ENCODE measurements at places on chromosomes 7 and 10.

DNA sequence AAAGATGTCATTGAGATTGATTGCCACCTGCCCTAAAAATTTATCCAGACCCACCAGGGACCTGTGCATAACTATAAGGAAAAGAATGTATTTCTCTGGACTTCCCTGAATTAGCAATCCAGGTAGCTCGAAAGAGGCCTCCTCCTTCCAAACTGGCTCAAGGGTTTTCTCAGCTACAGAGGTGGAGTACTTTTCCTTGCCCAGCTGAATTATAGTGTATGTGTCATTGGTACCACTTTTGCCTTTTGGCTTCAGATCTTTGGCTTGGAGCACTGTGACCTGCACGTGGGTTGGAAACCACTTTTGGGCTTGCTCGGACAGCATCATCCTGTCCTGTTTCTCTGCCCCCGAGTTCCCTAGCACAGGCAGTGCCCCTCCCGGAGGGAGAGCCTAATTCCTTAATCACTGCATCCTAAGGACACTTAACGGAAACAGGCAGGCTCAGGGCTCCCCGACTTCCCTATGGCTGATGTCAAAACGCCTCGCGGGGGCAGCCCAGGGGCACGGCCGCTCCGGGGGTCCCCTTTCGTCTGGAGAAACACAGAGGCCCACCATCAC, 825 bp downstream of the RAB11FIP2 start:
- DNase-seq: peak; percentile 21

DNA sequence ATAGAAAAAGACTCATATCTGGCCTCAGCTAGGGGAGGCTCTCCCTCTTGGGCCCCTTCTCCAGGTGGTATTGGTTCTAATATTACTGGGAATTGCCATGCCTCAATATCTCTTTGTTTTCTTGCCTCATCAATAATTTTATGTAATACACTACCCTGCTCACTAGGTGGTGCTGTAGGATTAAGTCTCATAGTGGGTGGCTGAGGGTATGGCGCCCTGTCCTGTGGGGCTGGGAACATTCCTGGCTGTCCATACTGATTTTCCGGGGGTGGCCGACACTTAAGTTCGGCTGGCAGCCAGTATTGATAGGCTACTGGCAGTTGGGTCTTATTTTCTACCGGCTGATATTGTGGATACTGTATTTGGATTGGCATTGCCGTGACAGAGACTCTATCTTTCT, 9.0 kb upstream of the TAS2R3 start:
- DNase-seq: no peak

GRCh38 chr7:27303026-27303425, 60.4 kb downstream of the EVX1 start:
- DNase-seq: no peak

- no peak for DNase-seq
These were observed 646 bp downstream of the SGCE start for GRCh38 chr7:94655126-94655847.

GRCh38 chr7:33841031-33841430, 64.3 kb upstream of the BMPER start:
- no peak for DNase-seq

DNA sequence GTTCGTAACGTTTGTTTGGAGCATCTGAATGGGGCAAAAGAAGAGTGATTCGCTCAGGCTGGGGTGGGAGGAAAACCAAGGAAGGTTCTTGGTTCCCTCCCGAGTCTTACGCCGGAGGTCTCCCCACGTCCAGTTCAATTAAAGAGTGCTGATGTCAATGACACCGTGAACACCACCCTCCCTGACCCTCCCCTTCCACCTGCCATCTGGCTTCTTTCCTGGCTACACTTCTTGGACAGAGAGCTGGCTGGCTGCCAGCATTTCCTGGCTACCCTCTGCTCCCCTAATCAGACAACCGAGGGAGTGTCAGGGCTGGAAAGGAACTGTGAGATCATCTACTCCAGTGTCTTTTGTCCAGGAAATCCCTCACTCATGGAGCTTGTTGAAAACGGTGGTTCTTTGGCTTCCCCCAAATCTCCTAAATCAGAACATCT, 24.1 kb upstream of the FFAR4 start:
- no peak for DNase-seq

GRCh38 chr10:76975126-76975525, 662.5 kb downstream of the KCNMA1 start:
- no peak for DNase-seq

DNA sequence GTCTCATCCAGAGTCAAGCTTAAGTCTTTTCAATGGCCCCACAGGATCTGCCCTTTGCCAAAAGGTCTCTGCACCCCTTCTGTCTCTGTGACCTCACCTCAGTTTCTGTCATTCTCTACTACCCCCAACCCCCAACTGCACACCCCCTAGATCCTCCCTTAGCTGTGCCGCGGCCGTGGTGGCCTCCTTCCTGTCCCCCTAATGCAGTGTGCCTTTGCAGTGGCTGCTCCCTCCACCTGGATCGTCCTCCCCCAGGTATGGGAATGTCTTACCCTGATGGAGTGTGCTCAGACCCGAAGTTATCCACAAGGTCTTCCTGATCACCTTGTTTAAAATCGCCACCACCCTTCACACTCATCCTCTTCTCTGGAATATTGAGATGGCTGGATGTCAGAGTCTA, 9.6 kb downstream of the FGF8 start:
- no peak for DNase-seq

- no peak for DNase-seq
These were observed 4.4 kb upstream of the CUZD1 start for GRCh38 chr10:122849900-122850605.

DNA sequence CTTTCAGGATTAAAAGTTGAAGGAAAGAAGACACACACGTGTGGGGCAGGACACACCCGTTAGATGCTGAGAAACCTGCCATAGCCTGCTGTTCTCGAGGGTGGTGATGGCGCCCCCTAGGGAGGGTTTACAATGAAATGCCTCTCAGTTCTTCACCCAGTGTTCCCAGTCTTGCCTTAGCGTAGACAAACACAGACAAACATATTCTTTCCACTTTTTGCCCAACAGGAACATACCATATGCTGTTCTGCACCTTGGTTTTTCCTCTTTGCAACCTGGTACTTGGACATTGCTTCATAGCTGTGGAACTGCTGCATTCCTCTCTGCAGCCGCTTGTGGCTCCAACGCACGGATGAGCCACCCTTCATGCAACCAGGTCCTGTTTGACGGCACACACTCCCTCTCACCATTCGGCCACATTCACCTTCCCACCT, 23.3 kb upstream of the HSPA12A start:
- no peak for DNase-seq

DNA sequence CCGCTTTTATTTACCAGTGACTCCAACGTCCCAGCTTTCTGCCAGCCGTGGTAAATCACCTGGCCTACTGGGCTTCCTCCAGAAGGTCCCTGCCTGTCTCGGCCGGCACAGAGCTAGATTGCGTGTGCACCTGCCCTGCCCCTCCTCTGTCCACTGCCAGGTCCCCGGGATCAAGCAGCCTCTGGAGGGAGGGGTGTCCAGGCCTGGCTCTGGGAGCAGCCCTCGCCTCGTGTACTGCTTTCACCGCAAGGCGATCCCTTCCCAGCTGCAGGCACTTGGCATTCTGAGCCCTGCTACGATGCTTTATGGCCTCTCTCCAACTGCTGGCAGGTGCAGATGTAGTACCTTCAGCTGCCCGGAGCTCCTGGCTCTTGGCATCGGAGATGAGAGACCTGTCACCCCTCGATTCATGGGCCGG, 7.4 kb downstream of the SLC29A3 start:
- DNase-seq: no peak

GRCh38 chr7:130611218-130611617, 57.3 kb downstream of the COPG2 start:
- no peak for DNase-seq

GRCh38 chr10:96645191-96645721, 58.4 kb upstream of the TM9SF3 start:
- DNase-seq: no peak

GRCh38 chr10:129105266-129105665, 361.8 kb upstream of the MGMT start:
- no peak for DNase-seq

DNA sequence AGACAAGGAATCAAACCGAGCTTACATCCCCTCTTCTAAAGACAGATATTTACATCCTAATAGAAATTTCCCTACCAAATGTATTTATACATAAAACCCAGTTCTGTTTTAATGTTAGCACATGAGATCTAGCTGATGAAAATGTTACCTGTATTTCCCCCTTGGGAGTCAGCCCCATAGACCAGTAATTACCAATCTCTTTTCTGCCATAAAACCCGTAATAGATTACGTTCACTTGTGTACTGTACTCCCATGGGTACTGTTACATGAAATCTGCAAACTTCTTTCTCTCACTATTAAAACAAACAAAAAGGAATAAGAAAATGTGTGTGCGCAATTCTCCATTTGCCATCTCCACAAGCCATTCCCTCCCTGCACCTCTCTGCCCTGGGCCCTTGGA, 450.9 kb downstream of the CALN1 start:
- DNase-seq: no peak

DNA sequence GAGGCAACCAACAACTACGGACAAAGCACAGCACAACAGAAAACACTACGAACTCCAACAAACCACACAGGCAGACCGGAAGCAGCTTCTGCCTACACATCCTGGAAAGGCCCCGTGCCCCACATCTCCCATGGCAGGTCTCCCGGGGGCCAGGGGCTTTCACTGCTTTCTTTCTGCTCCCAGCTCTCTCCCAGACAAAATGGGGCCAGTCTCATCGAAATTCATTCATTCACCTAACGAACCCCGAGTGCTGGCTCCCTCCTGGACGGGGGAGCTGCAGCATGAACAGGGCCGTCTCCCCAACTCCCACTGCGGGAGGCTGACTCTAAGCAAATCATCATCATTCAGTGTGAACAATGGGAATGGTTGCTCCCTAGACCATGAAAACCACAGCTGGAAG, 47.6 kb upstream of the NANOS1 start:
- DNase-seq: no peak

DNA sequence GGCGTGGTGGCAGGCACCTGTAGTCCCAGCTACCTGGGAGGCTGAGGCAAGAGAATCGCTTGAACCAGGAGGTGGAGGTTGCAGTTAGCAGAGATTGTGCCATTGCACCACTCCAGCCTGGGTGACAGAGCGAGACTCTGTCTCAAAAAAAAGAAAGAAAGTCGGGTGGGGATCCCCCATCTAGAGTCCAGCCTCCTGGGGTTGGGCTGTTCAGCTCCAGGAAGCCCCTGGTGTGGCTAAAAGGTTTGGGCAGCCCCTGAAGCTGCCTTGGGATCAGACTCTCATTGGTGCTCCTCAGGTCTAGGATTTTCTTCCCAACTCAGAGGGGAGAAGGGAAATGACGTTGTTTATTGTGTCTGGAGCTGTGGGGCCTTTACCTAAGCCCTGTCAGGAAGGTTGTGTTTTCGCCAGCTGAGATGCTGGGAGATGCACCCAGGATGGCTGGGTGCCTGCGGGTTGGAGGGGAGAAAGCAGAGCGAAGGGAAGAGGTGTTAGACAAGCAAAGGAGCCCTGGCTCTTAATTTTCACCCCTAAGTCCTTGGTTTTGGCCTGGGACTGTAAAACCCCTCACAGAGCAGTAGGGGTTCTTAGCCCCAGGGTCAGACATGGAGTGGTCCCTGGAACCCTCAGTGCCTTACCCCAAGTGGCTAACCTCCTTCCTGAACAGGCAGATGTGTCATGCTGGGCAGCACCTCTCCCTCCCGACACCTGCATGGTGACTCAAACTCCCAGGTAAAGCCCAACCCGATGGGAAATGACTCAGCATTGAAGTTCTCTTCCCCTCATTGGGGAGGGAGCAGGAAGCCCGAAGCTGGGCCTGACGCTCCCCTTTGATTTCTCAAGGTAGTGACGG, 21.1 kb downstream of the PLAU start:
- DNase-seq: no peak

GRCh38 chr7:157874870-157875229, 538.0 kb downstream of the DNAJB6 start:
- no peak for DNase-seq

- DNase-seq: no peak
These were observed 10.1 kb downstream of the KIF5B start for GRCh38 chr10:32046151-32046550.

- no peak for DNase-seq
These were observed 30.8 kb downstream of the TM9SF3 start for GRCh38 chr10:96556003-96556402.

- DNase-seq: no peak
These were observed 14.4 kb downstream of the NAMPT start for GRCh38 chr7:106270122-106270977.

DNA sequence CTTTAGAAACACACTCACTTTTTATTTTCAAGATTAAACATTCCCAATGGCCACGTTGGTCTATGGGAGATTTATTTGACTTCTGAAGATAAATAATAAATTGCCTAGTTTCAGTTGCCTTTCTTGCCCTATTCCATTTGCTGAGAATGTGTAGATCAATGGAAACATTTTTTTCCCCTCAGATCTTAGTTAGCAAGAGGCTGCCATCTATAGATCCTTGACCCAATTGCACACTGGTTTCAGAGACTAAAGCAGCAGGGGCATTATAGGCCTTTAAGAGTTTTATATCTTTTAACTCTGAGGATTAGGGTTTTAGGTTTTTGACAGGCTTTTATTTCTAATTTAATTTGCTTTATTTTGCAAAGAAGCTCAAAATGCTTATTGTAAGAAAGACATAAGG, 163.2 kb upstream of the GPR26 start:
- DNase-seq: no peak

GRCh38 chr10:114506871-114507385, 102.6 kb upstream of the AFAP1L2 start:
- DNase-seq: no peak

DNA sequence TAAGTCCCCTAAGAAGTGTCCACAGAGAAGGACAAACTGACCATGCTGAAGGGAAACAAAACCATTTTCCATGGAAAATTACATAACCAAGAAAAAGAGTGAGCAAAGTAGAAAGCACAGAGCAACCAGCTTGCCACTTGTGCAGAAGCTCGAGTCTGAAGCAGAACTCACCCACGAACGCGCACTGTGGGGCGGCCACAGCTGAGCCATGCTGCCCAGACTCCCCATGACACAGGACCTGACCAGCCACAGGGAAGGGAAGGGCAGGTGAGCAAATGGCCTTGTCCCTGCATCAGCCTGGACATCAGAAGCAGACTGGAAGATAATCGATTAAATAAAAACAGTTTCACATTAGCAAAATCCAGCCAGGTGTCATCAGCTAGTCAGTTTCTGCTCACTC, 95.7 kb downstream of the TCERG1L start:
- DNase-seq: no peak

- DNase-seq: no peak
These were observed 910 bp downstream of the ARHGAP19 start for GRCh38 chr10:97291357-97292096.

DNA sequence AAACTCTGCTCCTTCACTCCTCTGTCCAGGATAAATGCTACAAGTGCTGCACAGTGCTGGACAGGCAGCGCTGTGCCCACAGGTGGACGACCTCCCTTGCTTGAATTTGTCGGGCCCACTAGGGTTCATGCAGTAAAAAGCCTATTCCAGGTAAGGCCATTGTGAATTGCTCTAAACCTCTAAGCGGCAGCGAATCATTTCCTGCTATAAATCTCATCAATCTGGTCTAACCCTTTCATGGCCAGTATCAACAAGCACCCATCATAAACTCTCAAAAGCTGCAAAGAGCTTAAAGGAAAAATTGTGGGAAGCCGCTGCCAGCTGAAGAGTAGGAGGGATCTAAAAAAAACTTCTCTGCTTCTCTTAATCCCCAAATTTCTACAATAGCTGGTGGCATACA, 134.2 kb downstream of the SLC25A13 start:
- no peak for DNase-seq

Measured in HFF-Myc (cell line).